Stimulated activated CD8-positive, alpha-beta memory T cell treated with anti-CD3 and anti-CD28 coated beads, Interleukin-7, amount 100 ng/mL, for 1 hour (primary cell): ENCODE measurements at places on chromosomes 4 and X.

GRCh38 chr4:156472624-156473023 lies 499.0 kb downstream of the PDGFC start:
- DNase-seq = no peak

- no peak for DNase-seq
These were observed 1.2 kb upstream of the SLC7A11 start for GRCh38 chr4:138243369-138243768.

GRCh38 chr4:68147079-68147478 lies 17.4 kb upstream of the TMPRSS11F start:
- DNase-seq = no peak

GRCh38 chr4:78171482-78171881 lies 114.4 kb downstream of the FRAS1 start:
- no peak for DNase-seq

GRCh38 chr4:137635108-137635507 lies 102.8 kb upstream of the PCDH18 start:
- DNase-seq = no peak

- no peak for DNase-seq
These were observed 387.6 kb upstream of the ZFP42 start for GRCh38 chr4:187608001-187608421.

DNA sequence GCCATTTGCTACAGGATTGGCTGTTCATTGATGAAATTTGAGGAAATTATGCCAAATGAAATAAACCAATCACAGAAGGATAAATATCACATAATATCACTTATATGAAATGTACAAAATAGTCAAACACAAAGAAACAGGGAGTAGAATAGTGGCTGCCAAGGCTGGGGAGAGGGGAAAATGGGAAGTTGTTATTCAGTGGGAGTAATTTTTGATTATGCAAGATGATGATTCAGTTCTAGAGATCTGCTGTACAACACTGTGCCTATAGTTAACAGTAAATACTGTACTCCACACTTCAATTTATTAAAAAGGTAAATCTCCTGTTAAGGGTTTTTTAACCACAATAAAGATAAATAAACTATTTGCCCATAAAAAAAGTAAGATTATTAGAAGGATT lies 101.1 kb downstream of the TMA16 start:
- no peak for DNase-seq

- DNase-seq = no peak
These were observed 166.1 kb downstream of the CCSER1 start for GRCh38 chr4:90293320-90293719.

GRCh38 chr4:10281996-10282395 lies 165.4 kb upstream of the WDR1 start:
- DNase-seq = no peak
